ENCODE measurements at places on chromosomes 6 and 20. TPM values are rescaled to one million over a fixed set of nuclear protein-coding genes. Genes with fewer than 3 reads are reported as not detected.

DNA sequence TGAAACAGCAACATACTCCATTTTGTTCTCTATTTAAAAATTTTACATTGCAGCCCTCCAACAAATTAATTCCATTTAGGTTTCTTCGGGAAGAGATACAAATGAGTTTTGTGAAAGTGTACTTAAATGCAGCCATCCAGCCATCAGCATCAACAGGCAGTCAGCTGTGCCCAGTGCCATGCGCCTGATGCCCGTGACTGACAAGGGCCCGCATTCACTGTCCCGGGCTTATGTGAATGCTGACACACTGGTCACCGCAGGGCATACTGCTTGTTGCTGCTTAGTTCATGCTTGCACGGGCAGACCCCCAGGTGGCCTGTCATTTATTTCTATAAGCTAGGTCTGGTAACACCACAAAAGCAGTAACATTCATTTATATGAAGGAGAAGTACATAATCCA, 224.9 kb upstream of the QKI start:
- no peaks in the 10 kb centered on the region for H3K27me3 ChIP-seq
- no peak overlapping the region for H3K4me3 ChIP-seq
- H3K4me1 ChIP-seq: no peaks in the 10 kb centered on the region
- no peak overlapping the region for H3K27ac ChIP-seq
- DNase-seq: no peak
- H3K36me3 ChIP-seq: no peaks in the 10 kb centered on the region

DNA sequence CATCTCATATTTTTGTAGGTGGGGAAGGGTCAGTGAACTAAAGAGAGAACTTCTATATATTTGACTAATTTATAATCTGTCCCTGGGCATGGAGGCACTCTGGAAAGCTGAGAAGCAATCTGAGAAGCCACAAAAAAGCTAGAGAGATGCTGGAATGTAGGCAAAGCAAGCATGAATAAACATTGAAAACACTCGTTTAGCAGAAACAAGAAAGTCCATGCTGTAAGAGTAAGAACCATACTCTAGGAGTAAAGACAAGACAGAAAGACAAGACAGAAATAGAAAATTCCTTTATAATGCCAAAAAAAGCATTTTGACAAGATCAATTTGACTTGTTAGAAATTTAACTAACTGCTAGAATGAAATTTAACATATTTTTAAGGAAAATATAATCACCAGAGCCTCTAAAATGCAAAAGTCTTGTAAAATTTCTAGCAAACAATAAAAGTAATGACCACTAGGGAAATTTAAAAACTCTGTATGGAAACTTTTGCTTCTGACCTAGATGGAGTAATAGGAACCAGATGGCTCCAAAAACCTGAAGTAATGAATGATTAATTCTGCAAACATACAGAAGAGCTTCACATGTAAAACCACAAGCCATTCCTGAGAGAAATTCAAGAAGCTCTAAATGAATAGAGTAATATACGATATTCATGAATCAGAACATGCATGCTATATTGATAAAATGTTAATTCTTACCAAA, 625.7 kb upstream of the PTCHD4 start:
- no peaks in the 10 kb centered on the region for H3K4me1 ChIP-seq
- no peaks in the 10 kb centered on the region for H3K27me3 ChIP-seq
- no peak for DNase-seq

PPP1R14C gene
- 0.38 TPM for polyA plus RNA-seq

DNA sequence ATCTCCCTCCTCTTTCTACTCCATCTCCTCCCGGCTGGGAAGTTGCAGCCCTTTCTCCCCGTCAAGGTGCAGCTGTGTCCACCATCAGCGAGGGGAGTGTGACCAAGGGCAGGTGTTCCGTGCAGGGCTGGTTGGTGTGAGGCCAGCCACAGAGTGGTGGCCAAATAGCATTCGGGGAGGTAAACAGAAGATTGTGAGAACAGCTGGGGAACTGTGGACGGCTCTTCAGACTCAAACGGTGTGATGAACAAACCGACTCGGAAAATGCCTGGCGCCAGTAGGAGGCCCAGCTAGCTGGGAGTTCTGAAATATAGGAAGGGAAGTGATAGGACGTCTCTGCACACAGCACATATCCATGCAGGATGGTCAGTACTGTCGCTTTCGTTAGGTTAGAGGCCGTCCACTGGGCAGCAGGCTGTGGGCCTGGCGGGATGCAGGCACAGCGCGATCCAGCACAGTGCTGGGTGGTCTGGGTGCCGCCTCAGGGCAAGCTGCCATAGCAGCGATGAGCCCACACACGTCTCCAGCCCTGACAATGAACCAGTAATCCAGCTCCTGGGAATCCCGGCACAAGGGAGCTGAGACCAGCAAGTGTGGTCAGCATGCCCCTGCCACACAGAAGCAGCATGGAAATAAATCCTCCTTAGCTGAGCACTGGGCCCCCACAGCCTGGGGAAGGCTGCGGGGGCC, 258.1 kb downstream of the TAF4 start:
- peak; percentile 6 for DNase-seq
- no peaks in the 10 kb centered on the region for H3K36me3 ChIP-seq
- no peaks in the 10 kb centered on the region for H3K4me1 ChIP-seq
- no peak overlapping the region for H3K4me3 ChIP-seq

ADGRG6 gene
- 1.3 TPM for polyA plus RNA-seq

DEFB124 gene
- not detected for polyA plus RNA-seq

TEAD3 gene
- polyA plus RNA-seq: 16.7 TPM

- no peak for DNase-seq
- H3K27ac ChIP-seq: no peak overlapping the region
- no peaks in the 10 kb centered on the region for H3K36me3 ChIP-seq
- H3K4me3 ChIP-seq: no peak overlapping the region
- H3K27me3 ChIP-seq: no peaks in the 10 kb centered on the region
Measured at GRCh38 chr6:15460110-15460727, 202.6 kb downstream of the DTNBP1 start.
